Testis (tissue), 5 donors: ENCODE measurements at places on chromosomes 11 and 22. TPM values are rescaled to one million over a fixed set of nuclear protein-coding genes. Genes with fewer than 3 reads are reported as not detected.
A peak's percentile ranks its signal among the peaks of the same experiment; 100 is the strongest.

DNA sequence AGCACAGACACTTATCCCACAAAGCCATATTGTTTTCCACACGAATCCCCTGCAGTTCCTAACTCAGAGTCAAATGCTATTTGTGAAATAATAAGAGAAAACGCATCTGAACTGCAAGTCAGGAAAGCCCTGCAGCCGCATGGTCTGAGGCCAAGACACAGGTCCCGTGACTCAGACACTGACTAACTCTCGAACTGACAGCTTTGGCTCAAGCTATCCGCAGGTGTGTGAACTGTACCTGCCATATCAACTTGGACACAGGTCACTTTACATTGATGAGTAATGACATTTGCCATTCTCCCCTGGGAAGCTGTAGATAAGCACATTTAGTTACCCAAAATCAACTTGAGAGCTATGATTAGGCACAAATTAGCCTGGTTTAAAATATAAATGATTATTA is 34.9 kb upstream of the NFRKB start:
- no peak for DNase-seq

- DNase-seq, result no peak
Measured at GRCh38 chr11:69922015-69922595, 102.9 kb upstream of the FGF3 start.

DNA sequence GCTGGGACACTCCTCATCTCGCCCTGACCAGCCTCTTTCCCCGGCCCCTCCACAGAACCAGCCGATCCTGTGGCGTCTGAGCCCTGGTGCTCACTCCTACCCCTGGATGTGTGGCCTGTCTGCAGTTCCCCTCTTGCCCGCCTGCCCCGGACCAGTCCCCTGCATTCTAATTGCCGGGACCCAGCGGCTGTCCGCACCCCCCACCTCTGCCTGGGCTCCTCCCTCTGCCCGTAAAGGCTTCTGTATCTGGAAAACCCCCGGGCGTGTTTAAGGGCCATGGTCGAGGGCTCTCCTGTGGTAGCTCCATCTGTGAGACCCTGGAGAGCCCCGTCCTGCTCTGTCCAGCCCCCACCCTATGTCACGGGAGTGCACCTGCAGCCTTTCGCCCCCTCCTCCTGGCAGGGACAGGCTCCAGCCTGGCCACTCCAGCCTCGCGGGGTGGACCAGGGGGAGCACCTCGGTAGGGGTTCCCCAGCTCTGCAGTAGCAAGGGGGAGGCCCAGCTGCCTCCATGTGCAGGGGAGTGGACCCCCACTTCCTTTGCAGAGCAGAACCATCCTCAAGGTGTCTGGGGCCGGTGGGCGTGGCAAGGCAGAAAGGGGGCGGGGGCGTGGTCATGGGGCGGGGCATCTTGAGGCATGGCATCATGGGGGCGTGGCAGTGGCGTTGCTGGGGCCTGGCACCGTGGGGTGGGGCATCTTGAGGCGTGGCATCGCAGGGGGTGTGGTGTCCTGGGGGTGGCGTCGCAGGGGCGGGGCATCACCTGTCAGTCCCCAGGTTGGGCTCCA is 430.4 kb downstream of the TBC1D22A start:
- peak; percentile 14 for DNase-seq

GRCh38 chr22:40324468-40325305 is 21.6 kb upstream of the ADSL start:
- no peak for DNase-seq

DNA sequence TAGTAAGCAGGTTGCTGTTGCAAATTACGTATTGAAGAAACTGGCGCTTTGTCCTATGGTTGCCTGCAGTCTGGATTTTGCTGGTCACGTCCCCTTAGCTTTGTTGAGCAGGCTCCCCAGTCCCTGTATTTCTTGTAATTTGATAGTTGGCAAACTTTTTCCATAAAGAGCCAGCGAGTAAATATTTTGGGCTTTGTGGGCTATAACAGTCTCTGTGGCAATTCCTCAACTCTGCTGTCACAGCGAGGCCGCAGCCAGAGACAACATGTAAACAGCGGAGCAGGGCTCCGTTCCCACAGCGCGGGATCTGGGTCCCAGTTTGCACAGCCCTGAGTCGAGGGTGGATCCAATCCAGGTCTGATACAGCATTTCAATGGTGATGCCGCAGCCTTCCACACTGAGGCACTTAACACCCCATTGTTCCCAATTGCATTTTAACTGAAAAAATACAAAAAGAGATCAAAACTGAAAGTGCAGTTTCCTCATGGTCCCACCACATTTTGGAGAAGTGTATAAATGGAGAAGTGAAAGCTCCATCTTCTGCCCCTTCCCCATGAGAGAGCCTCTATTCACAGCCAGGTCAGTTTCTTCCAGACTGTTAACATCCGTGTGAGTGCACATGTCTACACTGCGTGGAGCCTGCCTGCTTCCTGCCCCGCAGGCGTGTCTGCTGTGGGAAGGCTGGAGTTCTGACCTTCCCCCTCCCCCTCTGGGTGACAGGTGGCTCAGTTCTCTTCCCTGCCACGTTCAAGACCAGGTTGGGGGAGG is 89.1 kb downstream of the RPS6KA4 start:
- DNase-seq, result peak; percentile 44

SCGB1A1 gene
- not detected for total RNA-seq

C11orf87 gene
- 0.19 TPM for total RNA-seq

NUCB2 gene
- total RNA-seq, result 138 TPM

C11orf91 gene
- not detected for total RNA-seq

PRR5 gene
- 50.4 TPM for total RNA-seq
